ENCODE measurements at places on chromosomes 16 and 17. TPM values are rescaled to one million over a fixed set of nuclear protein-coding genes. Genes with fewer than 3 reads are reported as not detected.

KCNJ18 gene
- 0.18 TPM for total RNA-seq

CDC27 gene
- total RNA-seq: 38.2 TPM

NACA2 gene
- 0.85 TPM for total RNA-seq

GPR142 gene
- total RNA-seq: not detected

IL4R gene
- total RNA-seq: 0.67 TPM

KIF18B gene
- 17.8 TPM for total RNA-seq

CCL16 gene
- total RNA-seq: not detected

PVALEF gene
- total RNA-seq: 0.29 TPM

KRTAP3-1 gene
- total RNA-seq: not detected

PRDM7 gene
- 0.16 TPM for total RNA-seq

IL32 gene
- 5.4 TPM for total RNA-seq

CA5A gene
- total RNA-seq: 0.18 TPM

NPIPB13 gene
- 5.6 TPM for total RNA-seq

PRSS27 gene
- total RNA-seq: 2.9 TPM

RNF43 gene
- total RNA-seq: 0.71 TPM

TNFRSF13B gene
- 0.66 TPM for total RNA-seq

TLCD2 gene
- 2.8 TPM for total RNA-seq

ZG16B gene
- not detected for total RNA-seq

KRT222 gene
- 1.2 TPM for total RNA-seq

RBFOX1 gene
- total RNA-seq: 1.5 TPM

TP53TG3F gene
- total RNA-seq: 0.57 TPM
